Fibroblast of skin of left biceps (primary cell): ENCODE measurements at places on chromosomes 7 and 10.

DNA sequence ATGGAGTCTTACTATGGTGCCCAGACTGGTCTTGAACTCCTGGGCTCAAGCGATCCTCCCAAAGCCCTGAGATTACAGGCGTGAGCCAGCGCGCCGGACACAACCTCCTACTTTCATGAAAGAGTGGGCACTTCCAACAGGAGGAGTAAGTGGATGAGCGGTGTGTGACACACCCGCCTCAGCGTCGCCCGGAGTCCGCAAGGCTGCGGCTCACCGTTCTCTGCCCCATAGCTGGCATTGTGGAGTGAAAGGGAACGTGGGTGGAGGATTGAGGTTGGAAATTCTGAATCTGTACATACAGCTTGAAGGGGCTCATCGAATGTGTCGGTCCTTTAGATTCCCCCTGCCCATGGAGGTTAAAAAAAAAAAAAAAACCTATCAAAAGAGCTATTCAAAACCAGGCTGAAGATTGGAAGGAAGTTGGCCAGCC lies 524 bp upstream of the PRXL2A start:
- no peak for DNase-seq

GRCh38 chr7:32318300-32319011 lies 171.7 kb downstream of the LSM5 start:
- DNase-seq: no peak

DNA sequence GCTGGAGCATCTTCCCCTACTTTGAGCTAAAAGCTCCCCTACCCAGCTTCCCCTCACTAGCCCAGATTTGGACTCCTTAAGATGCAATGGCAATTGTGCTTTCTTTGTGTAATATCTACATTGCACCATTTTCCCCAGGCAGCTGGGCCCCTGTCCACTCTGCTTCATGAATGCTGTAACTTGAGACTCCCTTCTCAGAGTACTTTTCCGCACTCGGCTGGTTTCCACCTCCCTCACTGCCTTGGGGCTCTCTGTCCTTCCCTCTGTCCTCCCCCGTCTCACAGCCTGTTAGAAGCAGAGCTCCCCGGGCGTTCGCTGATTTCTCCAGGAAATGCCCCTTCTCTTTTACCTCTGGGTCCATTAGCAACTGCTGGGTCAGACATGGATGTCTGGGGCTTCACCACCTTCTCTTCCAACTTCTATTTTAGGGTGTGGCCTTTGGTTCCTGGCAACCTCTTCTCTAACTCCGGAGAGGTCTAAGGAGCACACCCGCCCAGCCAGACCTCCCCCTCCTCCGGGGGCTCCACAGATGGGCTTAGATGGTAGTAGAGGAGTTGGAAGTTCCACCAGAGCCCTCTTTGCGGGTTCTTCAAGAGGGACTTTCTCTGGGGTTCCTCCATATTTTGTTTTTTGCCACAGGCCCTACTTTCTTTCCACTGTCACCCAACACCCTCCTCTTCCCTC lies 2.9 kb upstream of the TMEM72 start:
- no peak for DNase-seq

DNA sequence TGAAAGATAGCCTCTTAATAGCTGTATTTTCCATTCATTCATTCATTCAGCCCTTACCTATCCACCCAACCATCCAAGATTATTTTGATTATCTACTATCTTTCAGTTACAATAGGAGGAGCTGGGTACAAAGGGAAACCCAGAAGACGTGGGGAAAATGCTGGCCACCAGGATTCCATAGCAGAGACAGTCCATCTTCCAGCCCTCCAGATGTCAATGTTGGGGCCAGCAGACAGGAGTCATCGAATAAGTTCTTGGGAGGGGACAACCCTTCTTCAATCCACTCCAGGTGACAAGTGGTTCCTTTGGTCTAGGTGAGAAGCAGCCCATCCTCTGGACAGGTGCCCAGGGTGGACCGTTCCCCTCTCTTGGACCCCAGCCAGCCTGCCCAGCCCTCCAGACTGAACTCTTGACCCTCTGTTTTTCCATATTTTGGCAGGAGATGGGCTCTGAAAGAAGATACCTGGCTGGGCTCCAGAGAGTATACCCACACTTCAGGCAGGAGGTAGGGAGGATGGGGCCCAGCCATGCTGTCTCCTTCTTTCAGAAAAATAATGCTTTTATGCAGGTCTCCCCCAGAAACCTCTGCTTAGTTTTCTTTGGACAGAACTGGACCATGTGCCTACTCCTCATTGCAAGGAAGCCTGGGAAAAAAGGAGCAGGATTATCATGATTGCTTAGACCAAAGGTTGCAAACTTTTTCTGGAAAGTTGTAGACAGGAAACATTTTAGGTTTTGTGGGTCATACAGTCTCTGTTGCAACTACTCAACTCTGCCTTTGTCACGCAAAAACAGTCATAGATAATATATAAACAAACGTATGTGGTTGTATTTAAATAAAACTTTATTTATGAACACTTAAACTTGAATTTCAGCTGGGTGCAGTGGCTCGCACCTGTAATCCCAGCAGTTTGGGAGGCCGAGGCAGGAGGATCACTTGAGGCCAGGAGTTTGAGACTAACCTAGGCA lies 95.5 kb upstream of the SMNDC1 start:
- DNase-seq: no peak

DNA sequence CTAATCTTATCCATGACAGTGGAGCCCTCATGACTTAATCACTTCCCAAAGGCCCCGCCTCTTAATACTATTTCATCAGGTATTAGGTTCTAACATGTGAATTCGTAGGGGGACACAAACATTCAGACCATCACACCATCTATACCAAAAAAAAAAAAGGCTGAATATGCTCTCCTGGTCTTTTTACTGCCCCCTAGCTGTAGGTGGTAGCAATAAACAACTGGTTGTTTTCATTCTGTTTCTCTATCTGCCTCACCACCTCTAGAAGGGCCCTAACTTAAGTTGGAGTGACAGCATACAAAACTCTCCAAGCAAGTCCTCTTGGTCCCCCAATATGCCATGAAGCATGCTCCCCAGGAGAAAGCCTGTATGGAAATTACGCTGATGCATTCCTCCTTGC lies 94.1 kb downstream of the GRM8 start:
- DNase-seq: no peak

- no peak for DNase-seq
Measured at GRCh38 chr10:53536322-53536721, 763.7 kb upstream of the MBL2 start.

GRCh38 chr7:106858618-106859532 lies 6.2 kb upstream of the PIK3CG start:
- no peak for DNase-seq

GRCh38 chr10:123624086-123624485 lies 42.1 kb upstream of the GPR26 start:
- no peak for DNase-seq

DNA sequence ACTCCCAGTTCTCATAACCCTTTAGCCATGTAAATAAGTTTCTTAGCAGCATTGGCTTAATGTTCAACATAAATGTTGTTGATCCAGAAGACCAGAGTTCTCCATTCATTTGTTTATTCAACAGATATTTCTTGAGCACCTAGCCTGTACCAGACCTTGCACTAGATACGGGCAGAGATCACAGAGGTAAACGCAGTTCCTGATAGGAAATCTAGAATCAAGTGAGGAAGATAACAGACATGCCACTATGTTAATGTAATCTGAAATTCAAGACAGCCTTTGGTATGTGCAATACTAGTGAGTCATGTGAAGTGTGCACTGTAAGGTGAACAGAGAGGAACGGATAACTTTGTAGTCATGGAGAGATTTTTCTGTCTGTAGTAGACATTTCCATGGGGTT lies 3.0 kb downstream of the BUB3 start:
- DNase-seq: no peak

GRCh38 chr10:112835217-112835715 lies 114.8 kb upstream of the TCF7L2 start:
- no peak for DNase-seq

DNA sequence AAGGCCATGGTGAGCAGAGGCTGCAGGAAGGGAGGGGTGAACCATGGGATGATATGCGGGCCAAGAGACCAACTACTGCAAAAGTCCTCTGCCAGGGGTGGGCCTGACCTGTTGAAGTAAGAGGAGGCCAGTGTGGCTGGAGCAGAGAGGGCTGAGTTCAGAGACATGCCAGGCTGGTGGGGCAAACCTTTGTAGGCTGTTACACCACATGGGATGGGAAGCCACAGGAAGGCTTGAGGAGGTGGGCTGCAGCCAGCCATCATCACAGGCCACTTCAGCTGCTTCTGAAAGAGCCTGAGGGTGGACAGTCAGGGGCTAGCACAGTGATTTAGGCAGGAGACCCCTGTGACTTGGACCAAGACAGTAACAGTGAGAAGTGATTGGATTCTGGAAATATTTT lies 20.3 kb downstream of the CXCL12 start:
- DNase-seq: no peak

DNA sequence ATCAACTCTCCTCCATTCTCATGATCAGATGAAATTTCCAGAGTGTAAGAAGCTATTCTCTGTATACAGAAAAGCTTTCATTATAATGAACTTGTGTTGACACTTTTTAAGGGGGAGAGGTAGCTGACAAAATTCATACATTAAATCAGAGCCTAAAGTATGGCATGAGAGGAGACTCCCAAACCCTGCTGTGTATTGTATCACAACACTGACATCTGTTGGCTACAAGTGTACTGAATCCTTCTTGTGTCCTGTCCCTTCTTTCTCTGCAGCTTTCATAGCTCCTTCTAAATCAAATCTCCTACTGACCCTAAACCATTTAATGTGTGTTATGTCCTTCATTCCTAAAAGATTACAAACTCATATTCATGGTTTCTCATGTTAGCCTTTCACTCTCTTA lies 70.9 kb downstream of the GCC1 start:
- peak; percentile 9 for DNase-seq

GRCh38 chr10:43676331-43676730 lies 27.6 kb upstream of the ZNF32 start:
- no peak for DNase-seq

DNA sequence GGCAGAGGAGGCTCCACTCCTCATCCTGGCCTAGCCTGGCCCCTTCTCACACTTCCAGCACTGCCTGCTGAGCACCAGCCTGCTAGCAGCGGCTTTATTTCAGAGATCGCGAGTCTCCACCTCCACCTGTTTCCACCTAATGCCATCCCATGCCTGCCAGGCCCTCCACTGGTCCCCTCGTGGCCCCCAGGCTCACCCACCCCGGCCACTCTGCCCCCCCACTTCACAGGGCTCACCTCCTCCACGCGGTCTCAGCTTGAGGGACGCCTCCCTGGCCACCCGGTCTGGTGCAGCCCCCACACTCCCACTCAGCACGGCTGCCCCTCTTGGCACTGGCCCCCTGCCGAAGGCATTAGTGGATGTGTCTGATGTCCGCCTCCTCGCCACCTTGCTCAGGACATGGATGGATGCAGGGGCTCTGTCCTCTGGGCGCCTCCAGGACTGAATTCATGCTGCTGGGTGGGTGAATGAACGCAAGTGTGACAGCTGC lies 3.8 kb upstream of the NKX6-2 start:
- DNase-seq: no peak

GRCh38 chr10:80608706-80609105 lies 71.0 kb downstream of the SH2D4B start:
- DNase-seq: no peak

- no peak for DNase-seq
Measured at GRCh38 chr10:74983383-74983782, 128.1 kb upstream of the SAMD8 start.

GRCh38 chr7:41007811-41008210 lies 695.1 kb downstream of the INHBA start:
- no peak for DNase-seq

DNA sequence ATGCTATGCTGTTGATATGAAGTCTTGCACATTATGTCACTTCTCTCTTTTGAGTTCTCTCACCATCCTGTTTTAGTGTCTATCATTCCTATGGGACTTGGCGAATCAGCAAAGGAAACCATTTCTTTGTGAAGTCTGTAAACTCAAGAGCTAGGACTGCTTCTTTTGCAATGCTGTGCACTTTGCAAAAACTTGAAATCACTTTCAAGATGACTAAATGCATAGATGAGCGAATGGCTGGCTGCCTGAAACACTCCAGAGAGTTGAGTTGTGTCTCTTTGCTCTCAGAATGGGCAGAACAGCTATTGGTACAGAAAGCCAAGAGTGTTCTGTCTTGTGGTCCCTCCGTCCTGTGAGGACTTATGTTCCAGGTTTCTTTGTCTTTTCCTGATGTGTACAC lies 18.3 kb upstream of the ELMO1 start:
- DNase-seq: no peak

GRCh38 chr10:133528845-133529575 lies 1.8 kb downstream of the CYP2E1 start:
- no peak for DNase-seq

GRCh38 chr7:23394488-23395171 lies 75.7 kb downstream of the IGF2BP3 start:
- no peak for DNase-seq

- DNase-seq: no peak
Measured at GRCh38 chr10:14654821-14655382, 119.8 kb downstream of the FAM107B start.

- DNase-seq: no peak
Measured at GRCh38 chr7:132828502-132828901, 252.2 kb upstream of the PLXNA4 start.

DNA sequence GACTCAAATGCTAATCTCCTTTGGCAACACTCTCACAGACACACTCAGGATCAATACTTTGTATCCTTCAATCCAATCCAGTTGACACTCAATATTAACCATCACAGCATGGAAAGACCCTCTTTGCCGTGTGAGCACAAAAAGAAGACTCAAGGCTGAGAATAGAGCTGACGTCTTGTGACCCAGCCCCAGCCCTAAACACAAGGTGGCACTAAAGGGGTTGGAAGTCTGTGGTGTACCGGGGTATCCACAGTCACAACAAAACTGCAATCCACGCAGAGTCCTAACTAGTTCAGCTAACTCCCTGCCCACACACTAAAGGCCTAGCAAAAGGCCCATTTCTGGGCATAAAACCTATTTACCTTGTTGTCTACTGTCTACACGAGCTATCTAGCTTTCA lies 200.1 kb downstream of the ACTR3B start:
- no peak for DNase-seq
